ENCODE measurements at places on chromosomes 7 and 10.
A peak's percentile ranks its signal among the peaks of the same experiment; 100 is the strongest.

GRCh38 chr10:87059401-87059800 lies 35.2 kb downstream of the GLUD1 start:
- DNase-seq: no peak

DNA sequence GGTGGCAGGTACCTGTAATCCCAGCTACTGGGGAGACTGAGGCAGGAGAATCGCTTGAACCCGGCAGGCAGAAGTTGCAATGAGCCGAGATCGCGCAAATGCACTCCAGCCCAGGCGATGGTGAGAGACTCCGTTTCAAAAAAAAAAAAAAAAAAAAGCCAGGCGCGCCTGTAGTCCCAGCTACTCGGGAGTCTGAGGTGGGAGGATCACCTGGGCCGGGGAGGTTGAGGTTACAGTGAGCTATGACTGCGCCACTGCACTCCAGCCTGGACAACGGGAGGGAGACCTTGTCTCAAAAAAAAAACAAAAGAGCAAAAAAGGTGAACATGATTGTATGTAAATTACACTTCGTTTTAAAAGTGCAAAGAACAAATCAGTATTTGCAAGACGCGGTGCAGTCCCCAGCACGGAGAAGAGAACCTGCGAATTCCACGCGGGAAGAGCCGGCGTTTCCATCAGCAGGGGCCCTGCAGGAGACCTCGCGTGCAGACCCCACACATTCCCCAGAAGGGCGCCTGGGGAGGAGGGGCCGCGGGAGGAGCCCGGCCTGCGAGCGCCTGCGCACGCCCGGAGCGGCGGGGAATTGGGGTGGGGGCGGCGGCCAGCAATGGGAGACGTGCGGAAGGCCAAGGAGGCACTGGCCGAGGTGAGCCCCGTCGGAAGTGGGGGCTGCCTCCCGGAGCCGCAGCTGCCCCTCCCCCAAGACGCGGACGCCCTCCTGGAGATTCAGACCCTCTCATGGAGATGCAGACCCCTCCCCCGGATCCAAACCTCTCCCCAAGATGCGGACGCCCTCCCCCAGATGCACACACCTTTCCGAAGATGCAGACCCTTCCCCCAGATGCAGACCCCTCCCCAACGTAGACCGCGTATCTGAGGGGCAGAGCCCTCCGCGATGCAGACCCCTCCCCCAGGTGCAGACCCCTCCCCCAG lies 16.7 kb upstream of the SUN1 start:
- DNase-seq: peak; percentile 71

- no peak for DNase-seq
These were observed 195.9 kb upstream of the ADARB2 start for GRCh38 chr10:1933215-1933614.

- no peak for DNase-seq
These were observed 154.1 kb upstream of the PDE1C start for GRCh38 chr7:32224276-32224675.

- DNase-seq: no peak
These were observed 7.2 kb downstream of the DBNL start for GRCh38 chr7:44051611-44052220.

DNA sequence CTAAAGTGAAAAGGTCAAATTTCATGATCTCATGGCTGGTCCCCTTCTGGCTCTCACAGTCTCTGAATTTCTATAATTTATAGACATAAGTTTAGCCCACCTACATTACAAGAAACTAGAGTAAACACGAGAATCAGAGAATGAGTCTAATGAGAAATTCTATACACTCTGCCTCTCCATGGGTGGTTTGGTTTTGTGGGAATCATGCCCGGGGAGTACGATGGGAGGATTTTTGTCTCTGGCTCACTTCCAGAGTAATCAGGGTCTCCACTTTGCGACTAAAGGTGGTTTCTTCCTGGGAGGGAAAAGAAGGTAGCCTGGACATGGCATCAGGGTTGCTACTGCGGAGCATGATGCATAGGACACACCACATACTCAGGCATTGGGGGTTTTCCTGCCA lies 69.7 kb downstream of the MRC1 start:
- DNase-seq: no peak

DNA sequence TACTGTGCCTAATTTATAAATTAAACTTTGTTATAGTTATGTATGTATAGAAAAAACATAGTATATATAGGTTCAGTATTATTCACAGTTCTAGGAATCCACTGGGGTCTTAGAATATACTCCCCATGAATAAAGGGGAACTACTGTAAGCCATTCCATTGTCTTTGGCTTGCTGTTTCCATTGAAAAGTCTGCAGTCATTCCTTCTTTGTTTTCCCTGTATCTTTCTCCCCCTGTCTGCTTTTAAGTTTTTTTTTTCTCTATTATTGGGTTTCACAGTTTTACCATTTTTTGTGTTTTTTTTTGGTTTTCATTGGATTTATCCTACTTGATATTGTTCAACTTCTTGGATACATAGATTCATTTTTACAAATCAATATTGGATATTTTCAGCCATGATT lies 6.7 kb upstream of the PNLIP start:
- DNase-seq: no peak

DNA sequence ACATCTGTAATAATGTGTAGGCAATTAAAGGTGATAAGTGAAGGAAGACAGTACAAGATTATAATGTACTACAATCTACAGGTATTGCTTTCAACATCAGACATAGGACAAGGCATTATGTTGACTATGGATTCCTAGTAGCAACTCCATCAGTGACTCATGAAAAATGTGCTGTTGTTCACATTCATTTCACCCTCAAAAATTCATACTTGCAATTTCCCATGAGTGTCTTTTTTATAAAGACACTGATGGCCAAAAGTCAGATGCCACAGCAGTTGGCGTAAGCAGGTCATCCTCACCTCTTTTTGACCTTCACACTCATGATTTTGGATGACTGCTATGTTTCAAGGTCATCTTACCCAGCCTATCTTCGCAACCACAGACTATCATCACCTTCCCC lies 100.0 kb upstream of the AMPH start:
- no peak for DNase-seq

- DNase-seq: no peak
These were observed 101.0 kb downstream of the CELF2 start for GRCh38 chr10:11118686-11119085.

DNA sequence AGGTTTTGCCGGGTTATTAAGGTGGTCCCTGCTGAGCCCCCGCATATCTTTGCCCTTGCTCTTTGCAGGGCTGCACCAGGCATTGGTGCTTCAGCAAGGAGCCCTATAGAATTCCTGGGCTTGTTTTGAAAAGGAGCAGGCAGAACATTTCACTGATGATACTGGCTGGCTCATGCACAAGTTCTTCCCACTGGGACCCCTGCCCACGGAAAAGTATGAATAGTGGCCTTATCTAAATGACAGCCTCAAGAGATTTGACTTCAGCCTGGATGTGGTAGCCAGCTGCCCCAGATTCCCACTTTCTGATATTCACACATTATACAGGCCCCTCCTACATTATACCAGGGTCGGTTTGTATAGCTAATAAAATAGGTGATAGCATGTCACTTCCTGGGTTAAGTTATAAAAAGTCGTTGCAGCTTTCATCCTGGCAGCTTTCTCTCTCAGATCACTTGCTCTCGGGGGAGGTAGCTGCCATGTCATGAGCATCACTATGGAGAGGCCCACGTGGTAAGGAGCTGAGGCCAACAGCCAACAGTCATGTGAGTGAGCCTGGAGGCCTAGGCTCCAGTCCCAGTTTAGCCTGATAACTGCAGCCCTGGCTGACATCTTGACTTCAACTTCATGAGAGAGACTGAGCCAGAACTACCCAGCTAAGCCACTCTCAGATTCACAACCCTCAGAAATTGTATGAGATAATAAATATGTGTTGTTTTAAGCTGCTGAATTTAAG lies 16.8 kb upstream of the CRTAC1 start:
- no peak for DNase-seq

- no peak for DNase-seq
These were observed 179.9 kb downstream of the AUTS2 start for GRCh38 chr7:69778138-69778537.

DNA sequence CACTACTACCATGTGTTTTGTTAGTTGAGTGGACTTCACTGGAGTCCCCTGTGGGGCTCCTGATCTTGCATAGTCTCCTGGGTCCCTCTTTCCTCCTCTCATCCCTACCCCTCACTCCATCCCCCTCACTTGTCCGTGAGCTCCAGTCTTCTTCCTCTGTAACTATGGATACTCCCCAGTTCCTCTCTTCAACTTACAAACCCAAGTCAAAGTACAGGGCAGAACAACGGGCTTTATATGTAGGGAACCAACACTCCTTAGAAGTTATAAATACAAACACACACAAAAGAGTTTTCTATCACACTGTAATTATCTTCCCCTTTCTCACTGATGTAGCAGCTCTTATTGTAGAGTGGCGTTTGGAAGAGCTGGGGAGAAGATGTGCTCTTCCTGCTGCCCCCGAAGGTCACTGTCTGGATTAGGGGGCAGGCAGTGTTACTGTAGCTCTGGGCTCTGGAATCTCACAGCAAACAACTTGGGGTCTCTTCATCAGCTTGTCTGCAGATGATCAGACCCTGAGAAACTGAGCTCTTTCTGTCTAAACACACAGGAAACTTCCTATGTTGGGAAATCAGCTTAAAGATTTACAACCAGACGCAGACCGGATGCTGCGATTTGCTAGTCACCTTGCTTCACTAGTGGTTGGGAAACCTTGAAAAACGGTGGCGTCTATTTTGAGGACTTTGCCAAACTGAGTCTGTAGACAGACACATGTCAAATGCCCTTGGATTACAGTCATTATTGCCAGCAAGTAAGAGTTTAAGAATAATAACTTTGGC lies 13.6 kb downstream of the SNX10 start:
- DNase-seq: peak; percentile 79

- no peak for DNase-seq
These were observed 69.7 kb downstream of the CPVL start for GRCh38 chr7:29076631-29077030.

- no peak for DNase-seq
These were observed 60.7 kb downstream of the TMEM209 start for GRCh38 chr7:130144312-130145171.

- DNase-seq: peak; percentile 90
These were observed 30.6 kb downstream of the TLX1 start for GRCh38 chr10:101161494-101162299.

DNA sequence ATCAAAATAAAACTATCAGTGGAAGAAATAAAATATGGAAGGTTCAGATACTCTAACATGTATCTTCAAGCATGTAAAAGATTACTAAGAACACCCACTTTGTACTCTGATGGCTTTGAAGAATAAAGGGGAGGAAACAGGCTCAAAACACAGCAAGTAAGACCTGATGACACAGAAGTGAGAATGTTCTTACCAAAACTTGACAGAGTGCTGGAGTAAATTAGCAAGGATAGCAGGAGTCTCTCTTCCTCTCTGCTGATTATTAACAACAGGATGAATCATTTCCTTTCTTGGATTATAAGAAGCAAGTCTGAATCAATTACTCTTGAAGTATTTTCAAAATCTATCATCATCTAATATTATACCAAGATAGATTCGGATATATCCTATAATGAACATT lies 47.5 kb downstream of the GLI3 start:
- DNase-seq: no peak

GRCh38 chr7:33789871-33790630 lies 115.3 kb upstream of the BMPER start:
- DNase-seq: no peak

DNA sequence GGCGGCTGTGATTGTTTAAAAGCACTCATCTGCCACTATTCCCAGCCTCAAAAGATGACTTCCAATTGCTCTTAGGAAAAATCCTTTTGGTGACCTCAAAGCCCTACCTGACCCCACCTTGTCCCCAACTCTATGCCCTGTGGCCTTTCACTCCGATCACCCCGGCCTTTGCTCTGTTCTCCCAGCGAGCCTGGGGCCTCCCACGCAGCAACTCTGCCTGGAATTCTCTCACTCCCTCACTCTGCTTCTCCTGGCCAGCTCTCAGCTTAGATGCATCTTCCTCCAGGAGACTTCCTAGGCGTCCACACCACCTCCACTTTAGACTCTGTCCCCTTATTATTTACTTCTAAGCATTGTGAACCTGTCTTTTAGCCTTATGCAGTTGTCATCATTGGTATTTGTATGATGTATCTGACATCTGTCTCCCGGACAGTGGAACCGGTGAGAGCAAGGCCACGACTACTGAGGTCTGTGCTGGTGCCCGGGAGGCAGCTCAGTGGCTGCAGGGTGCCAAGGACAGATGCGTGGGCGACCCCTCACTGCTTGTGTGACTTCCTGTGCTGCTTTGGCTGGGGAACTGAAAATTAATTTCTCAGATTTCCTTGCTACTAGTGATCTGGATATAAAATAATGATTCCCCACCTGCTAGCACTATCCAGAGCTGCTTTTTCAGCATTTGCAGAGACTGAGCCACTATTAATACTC lies 63.0 kb downstream of the PIP4K2A start:
- peak; percentile 69 for DNase-seq

DNA sequence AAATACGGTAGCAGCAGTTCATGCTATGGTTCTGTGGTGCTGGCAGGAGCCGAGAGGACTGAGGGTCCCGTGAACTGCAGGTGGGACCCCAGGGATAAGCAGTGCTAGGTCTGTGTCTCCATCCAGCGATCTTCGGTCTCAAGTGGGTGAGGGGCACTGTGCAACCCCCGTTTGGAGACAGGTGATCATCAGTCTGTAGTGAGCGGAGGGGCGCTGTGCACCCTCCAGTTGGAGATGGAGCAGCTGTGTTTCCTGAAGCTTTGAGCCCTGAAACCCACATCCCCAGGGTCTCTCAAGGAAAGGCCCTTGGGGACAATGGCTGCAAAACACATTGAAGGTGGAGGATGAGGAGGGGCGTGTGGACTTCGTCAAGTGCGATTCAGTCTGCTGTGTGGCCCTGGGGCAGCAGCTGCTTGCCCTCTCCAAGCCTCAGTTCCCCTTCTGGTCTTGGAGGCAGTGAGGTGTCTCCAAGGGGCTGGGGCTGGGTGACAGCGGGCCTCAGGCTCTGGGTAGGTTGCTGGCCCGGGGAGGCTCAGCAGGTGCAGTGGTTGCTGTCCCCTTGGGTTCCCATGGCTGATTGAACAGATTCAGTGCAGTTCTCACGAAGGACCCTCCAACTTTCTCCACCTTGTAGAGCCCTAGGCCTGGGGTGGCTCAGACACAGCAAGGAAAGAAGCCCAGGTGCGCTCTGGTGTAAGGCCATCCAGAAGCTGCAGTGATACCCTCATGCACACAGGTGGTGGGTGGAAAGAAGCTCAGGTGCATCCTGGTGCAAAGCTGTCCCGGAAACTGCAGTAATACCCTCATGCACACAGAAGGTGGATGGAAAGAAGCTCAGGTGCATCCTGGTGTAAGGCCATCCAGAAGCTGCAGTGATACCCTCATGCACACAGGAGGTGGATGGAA lies 160.6 kb downstream of the ADARB2 start:
- no peak for DNase-seq

- no peak for DNase-seq
These were observed 36.9 kb upstream of the GNA12 start for GRCh38 chr7:2880874-2881533.
